ENCODE measurements at places on chromosomes 4 and X.

GRCh38 chr4:171639540-171639939, 173.7 kb upstream of the GALNTL6 start:
- DNase-seq = no peak

DNA sequence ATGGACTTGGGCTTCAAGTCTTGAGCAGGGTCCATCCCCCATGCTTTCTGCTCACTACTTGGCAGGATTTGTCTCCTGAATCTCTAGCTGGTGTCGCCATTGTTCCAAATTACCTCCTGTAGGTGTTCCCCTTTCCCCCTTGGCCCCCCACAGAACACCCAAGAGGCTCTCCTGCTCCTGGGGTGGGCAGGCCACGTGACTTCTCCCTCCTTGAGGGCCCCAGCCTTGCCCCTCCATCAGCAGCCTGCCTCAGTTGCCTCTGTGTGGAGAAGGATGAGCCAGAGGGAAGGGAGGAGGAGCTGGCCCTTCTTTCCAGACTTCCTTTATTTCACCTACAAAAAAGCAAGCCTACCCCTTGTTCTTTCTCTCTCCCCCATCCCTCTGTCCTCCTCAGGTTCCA, 1.8 kb downstream of the GPR78 start:
- no peak for DNase-seq

GRCh38 chrX:40104630-40104984, 6.8 kb upstream of the BCOR start:
- no peak for DNase-seq

- DNase-seq = no peak
These were observed 22.7 kb upstream of the ASB5 start for GRCh38 chr4:176291748-176292147.

DNA sequence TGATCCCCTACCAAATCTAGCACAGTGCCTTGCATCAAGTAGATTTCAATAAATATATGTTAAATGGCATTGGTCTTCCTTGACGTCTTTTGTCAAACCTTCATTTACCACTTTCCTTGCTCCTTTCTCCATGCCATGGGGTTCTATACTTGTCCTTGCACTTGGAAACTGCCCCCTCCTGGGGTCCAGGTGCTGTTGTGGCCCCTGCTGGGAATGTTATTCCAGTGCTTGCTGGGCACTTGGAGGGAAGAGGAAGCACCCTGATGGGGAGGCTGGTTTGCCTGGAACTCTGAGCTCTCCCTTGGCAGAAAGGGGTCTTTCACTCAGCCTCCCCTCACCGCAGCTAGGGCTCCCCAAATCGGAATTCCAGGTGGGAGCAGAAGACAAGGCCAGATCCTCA, 18.9 kb downstream of the ZNF275 start:
- no peak for DNase-seq

GRCh38 chr4:113763029-113763285, 1.4 kb upstream of the CAMK2D start:
- DNase-seq = no peak

- no peak for DNase-seq
These were observed 131.2 kb upstream of the KIT start for GRCh38 chr4:54526560-54526959.

DNA sequence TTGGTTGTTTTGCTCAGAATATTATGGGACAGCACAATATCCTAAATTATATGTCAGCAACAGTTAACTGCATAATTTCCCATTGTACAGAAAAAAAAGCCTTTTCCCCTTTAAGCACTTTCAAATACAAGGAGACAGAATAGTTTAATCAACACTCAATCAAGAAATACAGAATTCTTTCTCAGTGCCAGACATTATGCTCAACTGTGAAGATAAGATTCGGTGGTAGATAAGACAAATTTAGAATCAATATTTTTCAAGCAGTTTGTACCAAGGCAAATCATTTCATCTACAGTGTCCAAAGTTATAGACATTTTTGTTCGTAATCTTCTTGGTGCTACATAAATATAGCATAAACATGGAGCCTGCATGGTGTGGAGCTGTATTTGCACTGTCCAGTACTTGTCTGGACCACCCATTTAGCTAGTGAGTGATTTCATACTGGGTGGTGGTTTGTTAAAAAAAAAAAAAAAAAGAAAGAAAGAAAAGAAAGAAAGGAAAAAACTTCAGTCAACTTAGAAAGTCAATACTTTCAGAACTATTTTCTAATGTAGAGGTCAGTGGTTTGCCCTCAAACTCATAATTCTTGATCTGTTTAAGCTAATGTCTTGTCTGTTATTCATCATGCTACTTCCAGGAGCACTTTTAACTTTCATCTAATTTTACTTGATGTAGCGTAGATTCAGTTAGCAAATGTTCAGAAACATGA, 522.9 kb downstream of the FAT4 start:
- no peak for DNase-seq

- no peak for DNase-seq
These were observed 8.2 kb downstream of the RTL3 start for GRCh38 chrX:78650906-78651437.

- no peak for DNase-seq
These were observed 40.2 kb downstream of the PALLD start for GRCh38 chr4:168537086-168537485.

DNA sequence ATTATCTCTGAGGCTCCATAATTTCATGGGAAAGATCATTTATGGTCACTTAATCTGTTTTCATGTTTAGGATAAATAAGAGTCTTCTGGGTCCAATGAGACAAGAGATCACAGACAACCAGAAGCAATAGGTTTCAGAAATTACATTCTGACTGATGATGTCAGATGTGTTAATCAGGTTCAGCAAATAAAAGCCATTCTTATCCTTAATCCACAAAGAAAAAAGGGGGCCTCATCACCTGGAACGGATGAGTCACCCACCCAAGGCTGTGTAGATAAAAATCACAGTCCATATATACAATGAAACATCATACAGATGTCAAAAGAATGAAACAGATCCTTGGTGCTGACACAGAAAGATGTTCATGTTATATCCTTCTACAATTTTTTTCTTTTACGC, 36.6 kb downstream of the SYTL4 start:
- DNase-seq = no peak

Measured in D721Med (cell line).